ENCODE measurements at places on chromosomes 12 and 14.

- DNase-seq: no peak
These were observed 69.5 kb downstream of the TMEM30B start for GRCh38 chr14:61211476-61212255.

DNA sequence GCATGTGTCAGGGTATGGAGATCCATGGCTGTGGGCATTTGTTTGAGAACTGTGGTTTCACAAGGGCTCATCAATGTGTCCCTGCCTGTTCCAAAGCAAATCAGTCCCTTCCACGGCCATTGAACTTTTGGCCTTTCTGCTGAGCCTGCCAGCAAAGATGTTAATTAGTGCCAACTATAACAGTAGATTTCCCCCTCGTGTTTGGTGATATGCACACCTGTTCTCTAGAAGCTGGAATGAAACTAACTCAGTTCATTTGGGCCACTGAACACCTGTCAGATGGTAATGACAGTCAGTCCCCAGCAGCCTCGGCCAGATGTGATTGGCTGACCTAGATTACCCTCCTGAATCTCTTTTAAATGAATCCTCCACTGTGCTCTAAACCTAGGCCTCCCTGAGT, 43.2 kb downstream of the IRAK3 start:
- DNase-seq: no peak

DNA sequence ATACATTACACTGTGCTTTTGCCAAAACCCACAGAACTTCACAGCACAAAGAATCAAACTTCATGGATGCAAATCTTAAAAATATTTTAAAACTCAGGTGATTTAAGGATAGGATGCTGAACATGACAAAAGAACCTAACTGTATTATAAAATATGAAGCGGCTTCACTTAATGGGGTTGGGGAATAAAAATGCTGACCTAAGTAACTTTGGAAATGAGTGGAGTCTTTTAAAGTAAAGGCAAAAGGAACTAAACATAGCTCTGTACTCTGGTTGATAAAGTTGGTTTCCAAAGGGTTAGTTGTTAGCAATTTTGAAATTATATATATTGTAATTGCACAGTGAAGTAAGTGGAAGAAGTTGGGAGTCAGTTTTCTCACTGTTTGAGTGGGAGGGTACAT, 111.5 kb upstream of the SYT1 start:
- no peak for DNase-seq

- no peak for DNase-seq
These were observed 23.9 kb downstream of the MDM2 start for GRCh38 chr12:68831751-68832503.

DNA sequence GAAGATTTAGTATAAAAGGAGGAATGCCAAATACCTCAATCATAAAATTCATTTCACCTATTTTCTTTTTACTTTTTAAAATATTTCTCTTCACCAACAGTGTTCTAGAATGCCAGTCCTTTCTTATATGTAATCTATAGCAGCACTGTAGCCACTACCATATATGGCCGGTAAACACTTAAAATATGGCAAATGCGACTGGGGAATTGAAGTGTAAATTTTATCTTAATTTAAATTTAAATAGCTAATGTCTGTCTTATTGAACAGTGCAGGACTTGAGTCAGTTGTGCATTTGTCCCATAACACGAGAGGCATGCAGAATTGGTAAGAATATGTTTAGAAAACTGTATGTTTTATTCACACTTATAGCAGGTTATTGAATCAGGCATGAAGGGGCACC, 50.1 kb downstream of the WASHC4 start:
- DNase-seq: no peak

DNA sequence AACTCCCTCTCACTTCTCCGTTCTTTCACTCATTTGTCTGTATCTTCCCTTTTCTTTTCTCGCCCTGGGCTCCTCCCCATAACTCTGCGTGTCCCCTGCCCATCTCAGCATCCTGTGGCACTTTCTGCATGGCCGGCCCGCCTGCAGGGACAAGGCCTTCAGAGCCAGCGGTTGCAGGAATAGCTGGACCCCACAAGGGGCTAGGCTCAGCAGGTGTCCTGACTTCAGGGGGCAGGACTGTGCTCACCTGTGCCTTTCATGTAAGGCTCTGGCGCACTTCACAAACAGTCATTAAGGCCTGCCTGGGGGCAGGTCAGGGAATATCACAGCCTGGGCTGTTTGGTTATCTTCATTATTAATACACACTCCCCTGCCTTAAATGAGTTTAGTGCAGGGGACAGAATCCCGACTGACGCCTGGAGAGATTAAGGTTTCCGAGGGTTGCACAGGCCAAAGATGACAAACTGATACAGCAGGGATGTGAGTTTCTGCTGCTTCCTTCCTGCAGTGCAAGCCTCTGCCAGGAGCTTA, 768.8 kb upstream of the TBX3 start:
- no peak for DNase-seq

DNA sequence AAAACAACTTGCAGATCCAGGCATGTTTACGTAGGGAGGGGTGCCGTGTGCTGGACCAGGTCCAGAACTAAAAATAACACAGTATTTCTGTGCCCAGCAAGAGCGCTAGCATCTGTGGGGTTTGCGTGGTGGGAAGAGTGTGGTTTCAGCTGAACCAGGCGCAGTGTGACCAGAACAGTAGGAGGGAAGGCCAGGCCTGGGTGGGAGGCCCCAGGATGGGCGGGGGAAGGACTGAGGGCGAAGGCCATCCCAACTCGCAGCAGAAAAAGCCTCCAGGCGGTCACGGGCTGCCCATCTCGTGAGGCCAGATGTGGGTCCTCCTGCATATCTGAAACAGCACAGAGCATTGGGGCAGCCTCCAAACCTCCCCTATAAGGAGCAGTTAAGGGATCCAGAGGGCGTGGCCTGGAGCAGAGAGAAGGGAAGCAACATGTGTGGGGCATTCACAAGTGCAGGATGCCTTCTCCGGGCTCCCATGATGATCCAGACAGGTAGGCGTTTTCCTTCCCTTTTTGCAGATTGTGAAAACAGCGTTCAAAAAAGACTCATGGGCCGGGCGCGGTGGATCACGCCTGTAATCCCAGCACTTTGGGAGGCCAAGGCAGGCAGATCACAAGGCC, 17.8 kb upstream of the CD9 start:
- no peak for DNase-seq

- DNase-seq: no peak
These were observed 28.9 kb upstream of the PPM1A start for GRCh38 chr14:60220084-60220483.

DNA sequence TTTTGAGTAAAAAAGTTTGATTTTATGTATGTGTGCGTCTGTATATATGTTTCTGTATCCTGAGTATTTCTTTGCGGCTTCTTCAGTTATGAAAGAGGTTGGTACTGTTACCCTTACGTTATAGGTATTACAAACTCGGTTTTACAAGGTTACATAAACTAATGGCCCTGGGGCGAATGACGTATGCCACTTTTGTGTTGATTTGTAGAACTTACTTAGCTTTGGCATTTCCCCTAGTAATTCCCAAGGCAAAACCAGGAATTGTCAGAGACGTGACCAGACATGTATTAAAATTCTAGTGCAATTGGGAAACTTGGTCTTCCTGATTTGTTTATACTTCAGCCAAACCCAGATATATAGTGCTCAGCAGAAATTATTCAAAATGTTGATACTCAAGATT, 93.3 kb downstream of the DUSP16 start:
- no peak for DNase-seq

Measured in A549 (cell line).